ENCODE measurements at places on chromosomes 2 and 18.

DNA sequence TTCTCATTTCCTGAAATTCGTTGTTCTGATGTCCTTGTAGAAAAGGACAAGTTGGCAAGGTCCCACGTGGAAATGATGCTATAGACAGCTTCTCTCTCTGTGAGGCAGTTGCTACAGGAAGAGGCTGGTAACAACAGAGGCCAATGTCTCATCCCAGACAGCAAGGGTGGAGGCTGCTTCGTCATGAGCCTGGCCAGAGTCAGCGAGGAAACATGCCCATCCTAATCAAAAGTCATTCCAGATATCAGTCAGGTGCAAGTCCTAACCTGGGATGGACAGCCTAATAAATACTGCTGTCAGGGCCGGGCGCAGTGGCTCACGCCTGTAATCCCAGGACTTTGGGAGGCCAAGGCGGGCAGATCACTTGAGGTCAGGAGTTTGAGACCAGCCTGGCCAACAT lies 6.4 kb upstream of the SMAD7 start:
- no peak for DNase-seq

- no peak for DNase-seq
Measured at GRCh38 chr2:122519366-122519765, 763.9 kb downstream of the TSN start.

DNA sequence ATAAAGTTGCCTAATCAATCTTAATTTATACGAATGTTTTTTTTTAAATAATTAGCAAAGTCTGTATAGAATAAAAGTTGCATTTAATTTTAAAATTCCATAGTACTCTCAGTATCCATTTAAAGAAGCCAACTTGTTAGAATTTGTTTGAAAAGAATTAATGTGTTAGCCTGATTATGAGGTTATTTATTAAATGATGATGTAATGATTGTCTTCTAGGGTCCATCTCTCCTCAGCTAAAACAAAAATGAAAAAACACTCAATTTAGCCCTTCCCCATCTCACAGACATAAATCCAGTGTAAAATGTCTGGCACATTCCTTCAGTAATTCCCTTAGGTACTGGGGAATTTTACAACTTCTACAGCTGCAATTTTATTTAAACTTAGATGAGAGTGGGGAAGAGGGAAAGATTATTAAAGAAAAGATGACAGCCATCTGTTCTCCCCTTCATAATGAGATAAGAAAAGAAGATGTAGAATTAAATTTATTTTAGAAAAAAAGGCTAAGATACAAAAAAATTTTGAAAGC lies 68.6 kb downstream of the BARD1 start:
- no peak for DNase-seq

DNA sequence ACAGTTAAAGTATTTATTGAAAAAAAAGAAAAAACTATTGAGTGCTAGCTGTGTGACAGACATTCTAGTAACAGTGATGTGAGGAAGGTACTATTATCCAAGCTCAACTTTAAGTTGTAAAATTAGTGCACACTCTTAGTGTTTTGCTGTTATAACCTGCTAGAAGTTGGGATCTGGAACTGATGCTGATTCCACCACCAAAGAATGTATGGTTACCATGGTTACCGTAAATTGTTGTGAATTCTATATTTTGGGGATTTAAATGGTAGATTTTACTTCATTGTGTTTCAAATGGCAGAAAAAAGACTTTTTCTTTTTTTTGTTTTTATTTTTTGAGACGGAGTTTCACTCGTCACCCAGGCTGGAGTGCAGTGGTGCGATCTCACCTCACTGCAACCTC lies 5.3 kb downstream of the AGFG1 start:
- no peak for DNase-seq

GRCh38 chr2:79630972-79631557 lies 118.2 kb downstream of the CTNNA2 start:
- DNase-seq: no peak

GRCh38 chr2:118923371-118923770 lies 18.6 kb upstream of the MARCO start:
- DNase-seq: no peak

GRCh38 chr18:54530285-54530684 lies 60.8 kb upstream of the DYNAP start:
- DNase-seq: no peak

DNA sequence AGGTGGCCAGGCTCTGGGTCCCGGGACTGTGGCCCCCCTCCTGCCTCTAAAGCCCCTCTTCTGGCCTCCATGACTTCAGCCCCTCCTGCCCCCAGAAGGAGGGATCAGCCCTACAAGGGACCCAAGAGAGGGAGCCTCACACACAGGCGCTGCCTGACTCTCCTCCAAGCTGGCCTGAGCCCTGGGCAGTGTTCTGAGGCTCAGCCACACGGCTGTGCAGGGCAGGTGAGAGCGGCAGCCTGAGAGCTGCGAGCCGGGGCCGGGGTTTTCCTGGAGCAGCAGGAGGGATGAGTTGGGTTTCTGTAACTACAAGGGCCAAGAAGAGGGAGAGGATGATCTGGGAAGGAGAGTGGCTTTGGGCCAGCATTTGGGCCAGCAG lies 70.1 kb downstream of the HPCAL1 start:
- no peak for DNase-seq

GRCh38 chr2:227796045-227796711 lies 17.5 kb upstream of the CCL20 start:
- DNase-seq: no peak

DNA sequence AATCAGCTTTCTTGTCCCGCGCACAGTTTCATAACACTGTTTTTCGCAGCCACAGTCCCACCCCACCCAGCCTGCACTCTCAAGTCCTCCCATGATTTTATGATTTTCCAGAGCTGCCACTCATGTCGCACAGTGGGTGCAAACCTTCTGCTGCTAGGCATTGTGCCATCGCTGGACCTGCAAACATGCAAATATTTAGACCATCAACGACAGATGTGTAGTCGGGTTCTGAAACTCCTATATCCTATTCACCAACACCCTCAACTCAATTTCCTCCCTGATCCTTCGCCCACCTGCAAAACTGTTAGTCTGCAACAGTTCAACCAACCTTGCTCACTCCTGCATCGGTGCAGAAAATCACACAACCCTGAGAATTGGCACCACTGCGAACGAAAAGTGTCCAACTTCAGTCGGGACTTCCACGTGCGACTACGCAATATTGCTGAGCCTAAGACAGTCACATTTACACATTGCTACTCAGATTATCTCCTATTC lies 871 bp upstream of the ALS2 start:
- DNase-seq: no peak

DNA sequence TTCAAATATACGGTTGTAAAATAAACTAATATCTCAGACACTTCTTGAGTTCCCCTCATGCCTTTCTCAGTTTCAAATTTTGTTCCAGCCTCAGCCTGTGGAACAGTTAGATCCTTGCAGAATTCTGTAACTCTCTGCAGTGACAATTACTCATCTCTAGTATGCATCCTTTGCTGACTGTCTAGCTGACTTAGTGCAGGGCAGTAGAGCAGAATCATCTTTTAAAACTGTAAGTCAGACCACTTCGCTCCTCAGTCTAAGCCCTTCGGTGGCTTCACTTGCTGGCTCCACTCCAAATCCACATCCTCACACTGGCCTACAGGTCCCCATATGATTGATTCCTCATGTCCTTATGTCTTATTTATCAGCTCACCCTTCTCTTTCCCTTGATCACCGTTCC lies 164.1 kb upstream of the ZSWIM2 start:
- no peak for DNase-seq
